ENCODE measurements at places on chromosomes 5 and 9.

GRCh38 chr5:114686356-114686755 lies 324.5 kb downstream of the KCNN2 start:
- no peak for DNase-seq

- no peak for DNase-seq
Observed at GRCh38 chr5:171226864-171227263, 82.2 kb upstream of the TLX3 start.

DNA sequence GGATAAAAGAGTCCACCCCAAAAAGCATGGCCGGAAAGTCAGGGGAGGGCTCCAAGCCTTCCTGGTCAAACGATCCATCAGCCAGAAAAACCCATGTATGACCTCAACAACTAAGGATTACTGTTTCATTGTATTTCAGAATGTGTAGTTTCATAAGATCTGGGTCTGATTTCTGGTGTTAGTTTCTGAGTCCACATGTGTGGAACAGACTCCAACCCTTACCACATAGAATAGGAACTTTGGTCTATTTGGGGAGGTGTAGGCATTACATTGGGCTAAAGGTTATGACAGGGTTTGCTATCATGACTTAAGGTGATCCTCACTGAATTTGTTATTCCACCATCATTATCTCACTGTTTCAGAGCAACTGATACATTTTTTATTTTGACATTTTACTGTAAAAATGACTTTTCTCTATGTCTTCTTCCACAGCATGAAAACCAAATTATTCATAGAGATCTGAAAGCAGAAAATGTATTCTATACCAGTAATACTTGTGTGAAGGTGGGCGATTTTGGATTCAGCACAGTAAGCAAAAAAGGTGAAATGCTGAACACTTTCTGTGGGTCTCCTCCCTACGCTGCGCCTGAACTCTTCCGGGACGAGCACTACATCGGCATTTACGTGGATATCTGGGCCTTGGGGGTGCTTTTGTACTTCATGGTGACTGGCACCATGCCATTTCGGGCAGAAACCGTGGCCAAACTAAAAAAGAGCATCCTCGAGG lies 33.5 kb downstream of the HMGCS1 start:
- no peak for DNase-seq

DNA sequence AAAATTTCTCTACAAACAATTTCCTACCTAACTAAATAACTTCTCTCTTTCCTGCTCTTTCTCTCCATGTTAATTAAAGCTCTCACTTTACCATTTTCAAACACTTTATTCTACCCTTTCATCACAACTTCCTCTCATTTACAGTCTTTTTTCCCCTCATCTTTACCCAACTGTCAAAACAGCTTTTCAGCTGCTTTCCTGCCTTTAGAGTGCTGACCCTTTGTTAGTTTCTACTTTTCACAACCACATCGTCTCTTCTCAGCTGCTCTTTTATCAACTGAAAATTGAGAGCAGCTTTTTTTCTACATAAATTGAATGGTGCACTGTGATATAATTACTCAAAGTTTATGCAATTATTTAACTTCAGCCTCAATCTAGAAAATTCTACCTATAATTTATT lies 3.1 kb upstream of the HOMER1 start:
- no peak for DNase-seq

DNA sequence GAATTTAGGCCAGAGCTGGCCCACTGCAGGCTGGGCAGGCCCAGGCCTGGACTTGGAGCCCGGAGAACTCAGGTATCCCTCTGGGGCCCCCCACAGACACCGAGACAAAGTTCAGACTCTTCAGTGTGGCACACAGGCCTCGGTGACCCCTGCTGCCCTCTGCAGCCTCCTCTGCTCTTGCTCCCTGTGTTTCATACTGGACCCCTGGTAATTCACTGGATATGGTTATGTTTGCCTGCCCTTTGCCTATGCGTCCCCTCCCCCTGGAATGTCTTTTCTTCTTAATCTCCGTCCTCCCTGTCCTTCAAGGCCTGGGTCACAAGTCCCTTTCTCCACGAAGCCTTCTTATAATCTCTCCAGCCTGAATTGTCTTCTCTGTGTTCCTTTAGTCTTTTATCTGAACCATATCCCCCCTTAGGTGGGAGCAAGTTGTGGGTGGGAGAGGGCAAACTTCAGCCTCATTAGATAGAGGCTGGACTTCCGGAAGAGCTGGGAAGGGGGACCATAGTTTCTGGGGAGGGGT lies 30.1 kb downstream of the GSN start:
- no peak for DNase-seq

DNA sequence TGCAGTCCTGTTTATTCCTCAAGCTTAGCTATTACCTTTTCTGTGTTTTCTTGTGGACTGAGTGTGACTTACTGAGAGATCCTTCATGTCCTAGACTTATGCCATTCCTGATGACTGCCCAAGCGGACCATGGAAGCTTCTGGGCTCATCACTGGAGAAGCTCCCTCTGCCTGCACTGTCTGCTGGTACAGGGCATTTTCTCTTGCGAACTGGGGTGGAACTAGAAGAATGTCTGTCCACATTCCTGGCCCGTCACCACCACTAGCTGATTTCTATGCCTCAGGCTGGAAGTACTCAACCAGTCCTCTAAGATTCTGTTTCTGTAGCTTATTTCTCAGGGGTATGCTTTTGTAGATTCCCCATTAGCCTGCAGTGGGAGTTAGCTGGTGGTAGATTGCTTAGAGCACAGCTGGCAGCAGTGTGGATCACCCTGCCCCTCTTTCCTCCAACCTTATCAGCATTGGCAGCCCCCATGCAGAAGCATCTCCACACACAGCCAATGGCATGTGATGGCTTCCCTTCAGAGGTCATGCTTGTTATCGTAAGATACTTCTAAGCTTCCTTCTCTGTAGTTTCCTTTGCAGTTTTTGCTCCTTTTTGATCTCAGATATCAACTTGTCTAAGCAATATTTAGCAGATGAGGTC lies 12.4 kb downstream of the SLC36A1 start:
- no peak for DNase-seq

DNA sequence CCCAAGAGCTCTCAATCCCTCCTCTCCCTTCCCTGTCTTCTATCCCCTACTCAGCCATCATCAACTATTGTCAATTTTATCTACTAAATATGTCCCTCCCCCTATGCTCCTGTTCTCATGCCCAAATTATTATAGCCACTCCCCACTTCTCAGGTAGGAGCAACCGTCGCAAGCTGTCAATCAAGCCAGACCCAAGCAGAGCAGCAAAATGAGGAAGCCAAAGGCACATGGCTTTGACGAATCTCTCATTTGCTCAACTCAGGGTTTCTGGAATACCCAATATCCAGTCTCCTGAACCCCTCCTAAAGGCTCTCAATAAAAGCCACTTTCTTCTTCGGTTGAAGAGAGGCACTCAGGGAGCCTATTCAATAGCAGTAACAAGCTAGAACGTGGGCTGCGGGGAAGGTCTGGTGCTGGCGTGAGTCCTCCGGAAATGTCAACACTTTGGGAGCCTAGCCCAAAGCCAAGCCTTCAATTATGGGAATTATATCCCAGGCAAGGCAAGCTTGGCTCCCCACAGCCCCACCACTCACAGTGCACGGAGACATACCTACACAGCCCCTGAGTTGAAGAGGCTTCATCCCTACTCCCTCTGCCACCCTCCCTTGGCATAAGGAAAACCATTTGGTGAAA lies 47.7 kb downstream of the SIL1 start:
- DNase-seq = no peak

DNA sequence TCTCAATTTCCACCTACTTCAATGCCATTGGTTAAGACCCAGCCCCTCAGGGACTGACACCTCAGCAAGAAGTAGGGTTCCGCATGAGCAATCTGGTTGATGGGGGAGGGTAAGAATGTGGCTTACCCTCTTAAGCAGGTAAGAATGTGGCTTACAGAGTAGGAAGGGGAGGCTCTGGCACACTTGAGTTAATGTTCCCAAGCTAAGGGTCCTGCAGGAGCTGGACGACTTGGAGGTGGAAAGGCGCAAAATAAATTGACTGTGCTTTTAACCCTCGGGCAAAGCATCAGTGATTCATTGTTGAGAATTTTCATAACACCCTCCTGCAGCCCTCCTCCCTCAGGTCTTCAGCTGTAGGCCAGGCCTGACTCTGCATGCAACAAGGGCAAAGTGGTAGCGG lies 24.9 kb upstream of the ADRA1B start:
- no peak for DNase-seq

DNA sequence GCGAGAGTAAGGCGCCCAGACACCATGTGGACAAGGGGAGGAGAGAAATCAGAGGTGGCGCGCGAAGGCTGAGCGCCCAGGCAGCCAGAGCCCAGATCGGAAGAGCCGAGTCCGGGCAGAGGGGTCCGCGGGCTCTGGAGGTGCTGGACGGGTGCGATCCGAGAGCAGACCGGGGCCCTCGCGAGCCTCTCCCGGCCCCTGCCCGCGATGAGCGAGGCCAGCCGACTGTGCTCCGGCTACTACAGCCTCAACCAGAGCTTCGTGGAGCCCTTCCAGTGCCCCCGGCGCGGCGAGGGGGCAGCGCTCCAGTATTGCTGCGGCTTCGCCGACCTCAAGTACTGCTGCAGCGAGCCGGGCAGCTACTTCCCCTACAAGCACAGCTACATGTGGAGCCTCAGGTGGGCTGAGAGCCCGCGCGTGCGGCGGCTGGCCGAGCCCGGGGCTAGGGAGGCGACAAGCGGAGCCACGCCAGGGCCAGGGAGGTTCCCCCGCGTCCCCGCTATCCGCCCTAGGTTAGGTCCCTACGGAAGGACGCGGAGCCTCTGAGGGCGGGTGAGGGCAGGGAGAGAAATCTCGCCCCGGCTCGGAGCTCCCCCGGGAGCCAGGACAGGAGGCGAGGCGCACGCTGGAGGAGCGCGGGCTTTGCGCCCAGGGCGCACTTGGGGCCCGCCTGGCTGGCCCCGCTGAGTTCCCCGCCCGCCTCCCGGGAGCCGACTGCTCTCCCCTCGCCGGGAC lies at the start of gene SHISAL2B:
Gene SHISAL2B (plus strand): TSS at position 87 of the 735 bp plus-strand sequence. CDS start 121 bp downstream, at position 208.
- peak; percentile 43 for DNase-seq

- no peak for DNase-seq
Observed at GRCh38 chr5:159933531-159934485, 17.5 kb downstream of the ADRA1B start.

- no peak for DNase-seq
Observed at GRCh38 chr5:173592050-173592669, 24.3 kb downstream of the BOD1 start.

DNA sequence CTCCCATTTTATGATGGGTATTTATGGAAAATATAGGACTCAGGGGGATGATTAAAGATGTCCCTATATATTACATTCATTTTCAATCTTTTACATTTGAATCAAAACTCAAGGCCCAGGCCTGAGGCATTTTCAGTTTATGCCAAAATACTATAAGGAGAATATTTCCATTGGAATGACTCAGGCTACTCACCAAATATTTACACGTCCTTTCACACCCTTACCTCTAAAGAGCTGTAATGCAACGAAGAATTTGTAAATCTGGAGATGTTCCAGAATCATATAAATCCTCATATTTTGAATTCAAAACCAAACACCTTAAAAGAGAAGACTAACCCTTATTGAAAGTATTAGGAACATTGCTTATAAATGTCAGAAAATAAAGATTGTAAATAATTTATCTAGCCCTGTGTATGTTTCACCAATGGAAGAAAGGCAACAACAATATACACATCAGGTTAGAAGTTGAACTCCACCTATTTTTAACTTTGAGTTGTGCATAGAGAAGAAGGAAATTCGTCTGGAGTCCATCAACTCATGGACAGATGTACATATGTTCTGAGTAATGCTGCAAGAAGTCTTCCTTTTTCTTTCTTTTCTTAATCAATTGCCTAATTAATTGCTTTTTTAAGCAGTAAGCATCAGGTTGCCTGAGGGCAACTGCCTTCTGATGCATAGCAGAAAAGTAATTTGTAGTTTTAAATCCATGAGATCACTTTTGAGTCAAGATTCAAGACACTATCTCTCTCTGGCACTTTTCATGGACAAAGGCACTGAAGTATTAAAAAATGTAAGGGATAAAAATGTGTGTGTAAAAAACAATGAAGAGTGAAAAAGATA lies 579.3 kb upstream of the RGMB start:
- DNase-seq = no peak

- DNase-seq = no peak
Observed at GRCh38 chr9:103362986-103363385, 367.9 kb downstream of the CYLC2 start.

GRCh38 chr5:68110264-68110663 lies 105.3 kb upstream of the PIK3R1 start:
- no peak for DNase-seq

- DNase-seq = no peak
Observed at GRCh38 chr9:118271936-118272335, 567.7 kb downstream of the TLR4 start.

DNA sequence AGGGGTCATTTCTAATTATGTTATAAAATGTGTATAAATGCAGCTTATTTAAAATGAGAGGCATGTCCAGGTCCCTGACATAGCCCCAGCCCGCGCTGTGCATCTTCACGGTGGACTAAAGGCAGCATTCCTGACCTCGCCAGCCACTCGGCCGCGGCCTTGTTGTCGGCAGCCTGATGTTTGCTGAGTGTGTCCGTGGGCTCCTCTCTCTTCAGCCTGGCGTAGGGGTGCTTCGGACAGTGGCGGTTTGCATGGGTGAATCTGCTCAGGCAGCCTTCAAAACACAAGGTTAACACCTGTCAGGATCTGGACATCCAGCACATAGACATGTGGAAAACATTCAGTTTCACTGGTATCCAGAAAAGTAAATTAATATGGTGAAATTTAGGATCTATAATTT lies 8.8 kb upstream of the SLC35D2 start:
- no peak for DNase-seq

DNA sequence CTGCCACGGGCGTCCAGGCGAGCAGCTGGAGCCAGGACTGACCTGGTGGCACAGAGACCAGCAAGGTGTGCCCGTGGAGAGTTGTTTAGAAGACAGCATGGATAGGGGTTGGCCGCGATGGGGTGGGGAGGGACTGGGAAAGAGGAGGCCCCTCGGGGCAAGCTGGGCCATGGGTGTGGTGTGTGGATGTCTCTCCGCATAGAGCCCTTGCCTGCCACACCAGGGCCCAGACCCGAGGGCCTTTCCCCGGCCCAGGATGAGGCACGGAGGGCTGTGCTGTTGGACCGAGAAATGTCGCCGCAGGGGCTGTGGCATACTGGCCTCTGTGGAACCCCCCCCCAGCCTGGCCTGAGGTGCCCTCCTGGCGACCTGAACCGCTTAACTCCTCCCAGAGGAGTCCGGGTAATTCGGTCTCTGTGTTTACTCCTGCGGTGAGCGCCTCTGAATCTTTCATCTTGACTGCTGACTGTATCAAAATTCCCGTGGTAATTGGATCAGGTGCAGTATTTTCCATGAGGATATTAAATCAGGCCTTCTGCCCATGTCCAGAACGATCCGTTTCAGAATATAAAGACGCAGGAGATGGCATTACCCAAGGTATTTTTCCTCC lies 22.5 kb upstream of the LAMC3 start:
- DNase-seq = no peak

GRCh38 chr5:96857924-96858323 lies 18.4 kb upstream of the ERAP2 start:
- no peak for DNase-seq

DNA sequence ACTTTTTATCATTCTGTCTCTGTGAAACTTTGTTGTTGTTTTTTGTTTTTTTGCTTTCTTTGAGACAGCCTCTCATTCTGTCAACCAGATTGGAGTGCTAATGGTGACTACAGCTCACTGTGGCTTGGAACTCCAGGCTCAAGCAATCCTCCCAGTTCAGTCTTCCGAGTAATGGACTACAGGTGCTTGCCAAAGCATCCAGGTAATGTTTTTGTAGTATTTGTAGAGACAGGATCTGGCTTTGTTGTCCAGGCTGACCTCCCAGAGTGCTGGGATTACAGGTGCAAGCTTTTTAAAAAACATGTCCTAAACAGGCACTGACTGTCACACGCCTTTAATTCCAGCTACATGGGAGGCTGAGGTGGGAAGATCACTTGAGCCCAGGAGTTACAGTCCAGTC lies 235.1 kb downstream of the MEF2C start:
- DNase-seq = no peak

GRCh38 chr9:129451669-129452068 lies 169.2 kb downstream of the C9orf50 start:
- DNase-seq = no peak

All from lower lobe of right lung (tissue), 2 donors.